ENCODE measurements at places on chromosomes 1 and 21.

DNA sequence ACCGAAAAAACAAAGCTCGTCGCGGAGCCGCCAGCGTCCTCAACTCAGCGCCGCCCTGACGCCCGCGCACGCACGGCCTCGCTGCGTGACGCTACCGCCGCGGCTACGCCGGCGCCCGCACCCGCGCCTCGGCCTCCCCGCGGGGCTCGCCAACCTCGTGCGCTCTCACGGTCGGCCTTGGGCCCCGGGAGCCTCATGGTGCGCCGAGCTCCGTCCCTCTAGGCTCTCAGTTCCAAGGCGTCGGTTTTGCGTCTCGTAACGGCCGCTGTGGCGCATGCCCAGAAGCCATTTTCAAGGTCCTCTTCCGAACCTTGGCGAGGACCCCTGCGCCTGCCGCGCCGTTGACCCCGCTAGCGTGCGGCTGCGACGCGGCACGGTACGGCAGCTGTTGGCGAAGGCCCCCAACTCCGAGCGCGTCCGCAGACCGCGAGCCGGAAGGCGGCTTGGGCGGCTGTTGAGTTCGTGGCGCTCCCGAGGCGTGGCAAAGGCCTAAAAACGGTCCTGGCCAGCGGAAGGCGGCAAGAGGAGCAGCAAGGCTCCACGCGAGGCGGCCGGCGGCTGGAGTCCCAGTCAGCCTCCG is at the start of gene HENMT1:
HENMT1 (minus strand) TSS at position 64 of the 580 bp plus-strand sequence. CDS start 1,209 bp downstream, outside the sequence.
- peak; percentile 85 for DNase-seq

- DNase-seq: no peak
Observed at GRCh38 chr1:22329148-22329515, 122.5 kb upstream of the ZBTB40 start.

GRCh38 chr1:40833979-40834378 is 28.2 kb downstream of the CITED4 start:
- no peak for DNase-seq

DNA sequence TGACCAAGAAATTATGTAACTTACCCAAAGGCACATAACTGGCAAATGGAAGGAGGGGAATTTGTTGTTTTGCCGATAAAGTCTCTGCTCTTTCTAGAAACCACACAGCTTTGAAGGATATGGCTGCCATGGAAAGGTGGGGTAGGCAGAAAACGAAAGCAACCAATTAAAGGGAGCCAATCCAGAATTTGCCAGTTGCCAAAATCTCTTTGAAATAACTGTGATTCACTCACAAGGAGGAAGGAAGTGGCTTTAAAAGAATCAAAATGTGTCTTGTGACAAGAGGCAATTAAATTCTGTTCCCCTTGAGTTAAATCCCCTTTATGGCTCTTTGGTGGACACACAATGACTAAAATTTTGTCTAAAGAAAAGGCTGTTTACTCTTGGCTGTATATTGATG is 61.2 kb upstream of the CCDC190 start:
- DNase-seq: no peak

GRCh38 chr21:24955275-24955961 is 651.9 kb downstream of the MRPL39 start:
- no peak for DNase-seq

GRCh38 chr1:179952186-179952585 is 2.4 kb upstream of the CEP350 start:
- DNase-seq: no peak

DNA sequence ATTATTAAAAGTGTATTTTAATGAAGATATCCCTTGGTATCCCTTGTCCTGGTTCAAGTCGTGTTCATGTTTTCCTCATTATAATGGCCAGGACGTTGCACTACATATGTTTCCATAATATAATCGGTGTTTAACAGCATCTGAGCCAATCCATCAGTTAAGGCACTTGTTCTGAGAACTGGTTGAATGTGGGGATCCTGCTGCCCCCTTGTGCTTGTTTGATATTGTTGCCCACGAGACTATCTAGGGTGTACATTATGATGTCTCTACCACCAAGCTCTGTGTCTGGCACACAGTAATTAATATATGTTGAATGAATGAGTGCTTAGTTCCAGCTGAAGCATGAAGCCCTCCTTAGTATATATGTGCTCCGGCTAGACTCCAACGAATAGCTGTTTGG is 193.0 kb downstream of the CACNA1E start:
- peak; percentile 4 for DNase-seq

GRCh38 chr1:19349999-19350398 is 37.9 kb downstream of the SLC66A1 start:
- DNase-seq: no peak

DNA sequence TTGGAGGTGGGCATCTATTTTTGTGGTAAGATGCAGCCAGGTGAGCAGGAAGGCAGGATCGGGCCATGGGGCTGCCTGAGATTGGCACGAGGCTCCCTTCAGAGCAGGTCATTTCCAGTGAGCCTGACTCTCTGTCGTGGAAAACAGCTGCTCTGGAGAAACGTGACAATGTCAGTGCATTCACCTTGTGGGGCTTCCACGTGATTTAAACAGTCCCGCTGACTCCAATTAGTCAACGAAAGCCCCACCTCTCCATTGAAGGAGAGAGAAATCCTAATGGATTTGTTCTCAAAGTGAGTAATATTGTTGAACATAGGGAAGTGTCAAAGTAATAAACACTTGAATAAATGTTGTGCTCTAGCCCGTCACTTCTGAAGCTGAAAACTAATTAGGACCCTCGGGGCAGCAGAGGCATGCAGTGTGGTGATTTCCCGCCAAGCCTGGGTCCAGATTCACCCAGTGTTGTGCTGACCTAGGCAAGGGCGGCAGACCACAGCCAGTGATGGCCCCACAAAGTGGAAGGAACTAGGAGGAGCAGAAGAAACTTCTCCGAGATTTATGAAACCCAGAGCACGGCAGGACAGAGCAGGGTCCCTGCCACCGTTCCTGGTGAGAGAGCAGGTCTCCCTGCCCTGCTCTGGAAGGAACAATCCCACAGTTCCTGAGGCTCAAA is 172.5 kb upstream of the C1orf174 start:
- no peak for DNase-seq

- no peak for DNase-seq
Observed at GRCh38 chr1:45976623-45977022, 155.8 kb downstream of the PIK3R3 start.

- no peak for DNase-seq
Observed at GRCh38 chr21:14121719-14122118, 89.0 kb downstream of the LIPI start.

- no peak for DNase-seq
Observed at GRCh38 chr1:110714374-110714995, 39.7 kb upstream of the KCNA3 start.

DNA sequence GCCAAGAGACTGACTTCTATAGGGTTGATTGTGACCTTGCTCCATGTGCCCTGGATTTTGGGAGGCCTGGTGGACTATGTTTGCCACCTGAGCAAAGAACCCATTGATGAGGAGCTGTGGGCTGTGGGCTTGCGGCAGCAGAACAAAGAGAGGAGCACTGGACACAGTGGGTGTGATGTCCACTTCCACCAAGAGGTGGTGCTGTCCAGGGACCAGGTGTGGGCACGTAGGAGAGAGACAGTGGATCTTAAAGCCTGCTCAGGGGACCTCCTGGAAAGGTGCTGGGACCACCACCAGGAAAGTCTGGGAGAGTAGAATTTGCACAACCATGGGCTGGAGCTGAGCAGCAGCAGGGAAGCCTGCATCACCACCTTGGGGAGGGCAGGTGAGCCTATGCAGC is 106.7 kb upstream of the ETS2 start:
- DNase-seq: no peak

GRCh38 chr1:230103306-230104173 is 36.5 kb downstream of the GALNT2 start:
- no peak for DNase-seq

- no peak for DNase-seq
Observed at GRCh38 chr1:42847111-42847595, 740 bp downstream of the ZNF691 start.

GRCh38 chr1:216937491-216937890 is 214.3 kb upstream of the ESRRG start:
- DNase-seq: no peak

GRCh38 chr1:247008406-247008799 is 546 bp upstream of the ZNF695 start:
- no peak for DNase-seq

DNA sequence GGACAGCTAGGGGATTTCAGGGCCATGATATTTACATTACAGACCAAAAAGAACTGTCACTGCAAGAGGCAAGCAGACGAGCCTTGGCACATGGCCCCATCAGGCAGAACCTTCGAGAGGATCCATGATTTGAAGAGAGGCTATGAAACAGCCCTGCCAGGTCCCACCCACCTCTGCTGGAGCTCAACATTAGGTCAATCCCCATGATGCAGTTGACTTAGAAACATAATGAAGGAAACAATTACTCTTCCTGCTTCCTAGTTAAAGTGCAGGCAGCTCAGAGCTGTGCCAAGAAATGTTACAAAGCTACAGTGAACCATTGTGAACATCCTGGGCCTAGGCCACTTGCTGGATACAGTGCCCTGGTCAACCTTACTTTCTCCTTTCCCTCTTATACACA is 41.7 kb upstream of the PTCH2 start:
- no peak for DNase-seq

DNA sequence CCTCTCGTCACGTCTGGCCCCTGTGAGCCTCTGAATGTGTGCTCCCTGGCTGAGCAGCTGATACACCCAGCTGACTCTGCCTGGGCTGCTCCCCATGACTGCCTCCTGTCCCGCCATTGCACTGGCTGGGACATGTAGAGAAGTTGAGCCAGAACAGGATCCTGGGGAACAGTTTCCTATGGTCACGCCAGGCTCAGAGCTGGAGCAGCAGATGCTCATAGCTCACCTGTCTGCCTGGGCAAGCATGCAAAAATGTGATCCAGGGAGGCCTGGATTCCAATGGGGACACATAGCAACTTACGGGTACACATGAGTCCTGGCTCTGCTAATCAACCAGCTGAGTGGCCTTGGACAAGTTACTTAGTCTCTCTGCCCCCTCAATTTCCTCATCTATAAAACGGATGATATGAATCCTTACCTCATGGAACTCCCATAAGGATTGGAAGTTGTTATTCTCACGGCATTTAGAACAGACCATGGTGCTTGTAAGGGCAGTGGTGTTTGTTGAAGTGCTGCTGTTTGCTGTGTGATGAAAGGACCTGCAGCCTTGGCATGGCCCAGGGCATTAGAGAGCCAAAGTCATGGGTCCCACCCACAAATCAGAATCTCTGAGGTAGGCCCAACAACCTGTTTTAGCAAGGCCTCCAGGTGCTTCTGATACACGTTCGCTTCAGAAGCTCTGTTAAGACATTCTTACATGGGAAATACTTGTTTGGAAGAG is 150.3 kb upstream of the VANGL1 start:
- no peak for DNase-seq

GRCh38 chr1:81044708-81045107 is 756.0 kb upstream of the ADGRL2 start:
- DNase-seq: no peak

DNA sequence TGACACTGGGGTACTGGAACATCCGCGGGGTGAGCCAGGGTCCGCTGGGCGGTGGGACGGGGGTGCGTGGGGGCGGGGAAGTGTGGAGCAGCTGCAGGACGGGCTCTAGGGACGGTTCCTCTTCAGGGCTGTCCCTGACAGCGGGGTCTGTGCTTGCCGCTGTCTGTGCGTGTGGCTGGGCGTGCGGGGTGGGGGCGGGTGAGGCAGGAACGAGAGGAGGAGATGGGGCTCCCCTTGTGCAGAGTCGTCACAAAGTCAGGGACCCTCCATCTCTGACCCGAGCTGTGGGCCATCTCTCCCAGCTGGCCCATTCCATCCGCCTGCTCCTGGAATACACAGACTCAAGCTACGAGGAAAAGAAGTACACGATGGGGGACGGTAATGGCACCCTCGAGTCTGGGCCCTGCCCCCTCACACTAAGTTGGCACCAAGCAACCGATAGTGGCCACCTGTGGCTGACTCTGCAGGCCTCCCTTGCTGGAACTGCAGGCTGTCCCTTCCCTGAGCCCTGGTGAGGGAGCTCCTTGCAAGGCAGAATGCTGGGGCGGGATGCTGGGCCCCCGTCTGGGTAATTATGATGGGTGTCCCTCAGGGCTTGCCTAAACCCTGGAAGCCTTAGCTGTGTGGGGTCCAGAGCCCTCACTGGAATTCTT is 392 bp downstream of the GSTM2 start:
- no peak for DNase-seq

DNA sequence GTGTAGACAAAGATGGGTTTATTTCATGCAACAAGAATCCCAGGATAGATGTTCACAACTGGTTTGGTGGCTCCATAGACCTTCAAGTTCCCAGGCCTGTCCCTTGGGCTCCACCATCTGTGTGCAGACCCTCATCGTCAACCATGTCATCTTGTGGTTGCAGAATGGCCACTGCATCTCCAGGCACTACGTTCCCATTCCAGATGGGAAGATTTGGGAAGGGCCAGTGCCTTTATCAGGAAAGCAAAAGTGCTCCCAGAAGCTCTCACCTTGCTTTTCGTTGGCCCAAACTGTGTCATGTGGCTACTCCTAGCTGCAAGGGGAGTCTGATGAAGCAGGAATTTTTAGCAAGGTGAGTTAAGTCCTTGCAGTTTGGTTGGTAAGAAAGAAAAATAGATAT is 12.8 kb downstream of the TMCC2 start:
- no peak for DNase-seq

DNA sequence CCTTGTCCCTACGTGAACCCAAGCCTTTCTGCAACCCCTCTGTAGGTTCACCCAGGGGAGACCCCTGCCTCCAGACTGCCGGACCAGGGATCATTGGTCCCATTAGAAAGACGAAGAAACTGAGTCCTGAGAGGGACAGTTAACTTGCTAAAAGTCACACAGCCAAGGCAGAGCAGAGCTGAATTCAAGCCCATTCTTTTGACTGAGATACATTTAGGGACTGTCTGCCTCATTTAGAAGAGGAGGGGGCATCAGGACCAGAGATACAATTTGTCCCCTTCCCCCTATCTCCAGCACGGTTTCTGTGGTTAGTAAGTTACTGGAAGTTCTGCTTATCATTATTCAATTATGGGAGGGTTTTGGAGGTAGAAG is 19.1 kb downstream of the KCNQ4 start:
- DNase-seq: no peak

GRCh38 chr1:76901158-76901767 is 34.0 kb downstream of the ST6GALNAC5 start:
- DNase-seq: peak; percentile 20

DNA sequence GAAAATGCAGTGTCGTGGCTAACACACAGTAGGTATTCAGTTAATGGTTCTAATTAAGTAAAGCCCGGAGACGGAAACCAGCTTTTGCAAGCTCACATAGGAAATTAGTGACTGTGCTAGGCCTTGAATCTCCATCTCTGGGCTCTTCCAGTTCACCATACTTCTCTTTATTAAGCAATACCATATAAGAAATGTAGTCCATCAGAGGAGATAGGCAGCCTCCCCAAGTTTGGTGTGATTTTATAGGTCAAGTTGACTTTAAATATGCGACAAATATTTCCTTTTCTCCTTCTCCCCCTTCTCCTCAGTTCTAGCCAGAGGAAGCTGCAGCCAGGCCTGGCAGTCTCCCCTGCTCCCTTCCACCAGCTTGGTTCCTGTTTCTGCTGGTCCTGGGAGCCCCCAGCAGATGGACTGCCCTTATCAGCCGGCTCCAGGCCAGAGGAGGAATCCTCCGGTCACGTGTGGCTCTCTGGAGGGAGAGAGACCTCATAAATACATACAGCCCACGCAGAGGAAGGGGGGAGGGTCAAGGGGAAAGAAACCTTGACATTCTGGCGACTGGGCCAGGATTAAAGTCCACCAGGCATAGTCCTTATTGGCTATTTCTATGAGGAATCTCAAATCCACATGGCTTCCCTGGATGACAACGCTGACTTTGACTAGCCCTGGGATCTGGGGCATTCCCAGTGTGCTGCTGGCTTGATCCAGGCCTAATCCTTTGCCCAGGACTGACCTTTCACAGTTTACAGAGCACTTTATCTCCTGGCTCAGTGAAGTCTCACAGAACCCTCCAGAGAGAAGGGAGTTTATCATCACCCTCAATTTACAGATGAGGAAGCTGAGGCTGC is 115.1 kb upstream of the JUN start:
- DNase-seq: no peak
